Activated CD4-positive, alpha-beta T cell treated with anti-CD3 and anti-CD28 coated beads, Interleukin-2, amount 10 ng/mL, durations not matched to agents 24 days and 14 days (primary cell): ENCODE measurements at places on chromosomes 4 and X. TPM values are rescaled to one million over a fixed set of nuclear protein-coding genes. Genes with fewer than 3 reads are reported as not detected.

- H3K4me1 ChIP-seq: no peaks in the 10 kb centered on the region
Observed at GRCh38 chrX:18220786-18221185, at the start of gene BEND2. TSS of gene BEND2 (minus strand) at chrX:18220886. CDS start at chrX:18220750, 136 bp downstream.

GRCh38 chr4:24226023-24226422, 336.2 kb upstream of the PPARGC1A start:
- DNase-seq: no peak
- H3K4me3 ChIP-seq: no peak overlapping the region
- H3K27me3 ChIP-seq: no peaks in the 10 kb centered on the region
- no peaks in the 10 kb centered on the region for H3K36me3 ChIP-seq

DNA sequence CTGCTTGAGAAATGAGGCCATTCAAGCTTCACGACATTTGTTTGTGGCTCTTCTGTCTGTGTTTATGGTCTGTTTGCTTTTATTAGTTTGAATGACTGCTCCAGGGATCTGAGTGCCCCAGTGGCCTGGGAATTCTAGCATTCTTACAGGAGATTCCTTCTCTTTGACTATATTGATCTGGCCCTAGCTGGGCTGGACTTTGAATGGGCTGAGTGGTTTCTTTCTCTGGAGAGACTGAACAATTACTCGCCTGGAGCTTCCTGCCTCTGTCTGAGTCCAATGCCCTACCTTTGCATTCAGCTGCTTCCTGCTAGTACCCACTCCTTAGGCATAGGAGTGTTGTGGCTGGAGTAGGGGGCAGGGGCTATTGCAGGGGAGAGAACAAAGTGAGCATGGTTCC, 51.2 kb upstream of the EDA start:
- H3K27me3 ChIP-seq: no peaks in the 10 kb centered on the region
- H3K4me1 ChIP-seq: no peaks in the 10 kb centered on the region
- H3K36me3 ChIP-seq: no peaks in the 10 kb centered on the region

- peaks cover 13% of the 10 kb centered on the region for H3K4me1 ChIP-seq
- H3K36me3 ChIP-seq: peaks cover 12% of the 10 kb centered on the region
- no peak for DNase-seq
- H3K27me3 ChIP-seq: no peaks in the 10 kb centered on the region
- H3K27ac ChIP-seq: no peak overlapping the region
Observed at GRCh38 chrX:44945736-44946135, 72.7 kb downstream of the KDM6A start.

GRCh38 chr4:86117705-86118302, 242.0 kb downstream of the MAPK10 start:
- no peak overlapping the region for H3K27ac ChIP-seq
- no peak overlapping the region for H3K4me3 ChIP-seq
- H3K4me1 ChIP-seq: no peaks in the 10 kb centered on the region
- H3K36me3 ChIP-seq: no peaks in the 10 kb centered on the region
- H3K27me3 ChIP-seq: no peaks in the 10 kb centered on the region

DNA sequence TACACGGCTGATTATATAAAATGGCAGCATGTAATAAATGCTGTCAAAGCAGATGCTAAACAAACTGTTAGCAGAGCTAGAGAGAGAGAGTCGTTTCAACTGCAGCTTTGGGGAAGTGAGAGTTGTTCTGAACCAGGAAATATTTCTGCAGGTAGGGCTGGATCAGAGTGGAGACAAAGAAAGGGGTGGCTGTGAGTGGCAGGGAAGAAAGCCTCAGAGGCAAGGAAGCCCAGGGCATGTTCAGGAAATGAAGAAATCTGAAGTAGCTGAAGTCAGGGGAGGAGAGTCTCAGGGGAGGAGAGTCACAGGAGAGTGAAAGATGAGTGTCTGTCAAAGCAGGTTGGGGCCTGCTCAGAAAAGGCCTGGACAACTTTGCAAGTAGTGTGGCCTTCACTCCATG, 48.4 kb upstream of the RPS6KA3 start:
- no peak for DNase-seq
- H3K4me1 ChIP-seq: peaks cover 3% of the 10 kb centered on the region
- no peaks in the 10 kb centered on the region for H3K36me3 ChIP-seq
- peaks cover 2% of the 10 kb centered on the region for H3K27me3 ChIP-seq
- H3K27ac ChIP-seq: no peak overlapping the region

DNA sequence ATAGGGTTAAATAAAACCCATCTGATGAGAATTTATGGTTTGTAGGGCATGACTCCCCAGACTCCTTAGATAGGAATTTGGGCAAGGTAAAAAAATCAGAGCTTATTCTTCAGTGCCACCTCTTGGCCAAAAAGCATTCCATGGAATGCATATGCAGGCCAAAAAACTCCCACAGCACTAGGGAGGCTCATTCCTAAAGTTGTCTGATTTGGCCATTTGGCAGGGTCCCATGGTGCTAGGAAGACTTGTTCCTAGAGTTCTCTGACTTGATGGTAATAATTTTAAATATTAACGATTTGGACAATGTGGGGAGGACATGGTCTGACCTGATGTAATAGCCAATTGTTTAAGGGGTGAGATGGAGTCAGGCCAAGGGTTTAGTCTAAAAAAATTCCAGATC, 93.0 kb downstream of the SPIN4 start:
- H3K4me3 ChIP-seq: no peak overlapping the region
- no peak overlapping the region for H3K27ac ChIP-seq
- DNase-seq: no peak
- no peaks in the 10 kb centered on the region for H3K27me3 ChIP-seq
- H3K4me1 ChIP-seq: no peaks in the 10 kb centered on the region

The CCDC120 gene
- total RNA-seq: 4.4 and 4.5 TPM in 2 replicates

The NUDT11 gene
- 3.4 and 3.6 TPM in 2 replicates for total RNA-seq

The USP17L27 gene
- total RNA-seq: not detected in 2 replicates

The FAM241A gene
- total RNA-seq: 6.2 and 6.7 TPM in 2 replicates

The ADGRL3 gene
- not detected in 2 replicates for total RNA-seq

The STK32B gene
- not detected in 2 replicates for total RNA-seq
